A549 treated with Mapracorat at 1 μM for 4 hours (cell line): ENCODE measurements at places on chromosomes 7 and 10. TPM values are rescaled to one million over a fixed set of nuclear protein-coding genes. Genes with fewer than 3 reads are reported as not detected.

TCAF2 gene
- 0.80 to 1.3 TPM (median 1.0 TPM) in 5 replicates for total RNA-seq

CYP2C19 gene
- 0.12 TPM in 1 of 5 replicates, not detected in the others for total RNA-seq

STN1 gene
- 18.1 to 22.4 TPM (median 21.0 TPM) in 5 replicates for total RNA-seq

PLXDC2 gene
- 0.02 to 0.07 TPM (median 0.03 TPM) in 4 of 5 replicates, not detected in the other for total RNA-seq

SYT15B gene
- 2.1 to 4.1 TPM (median 3.2 TPM) in 5 replicates for total RNA-seq

TWIST1 gene
- 1.5 to 4.4 TPM (median 3.9 TPM) in 5 replicates for total RNA-seq

CDHR1 gene
- 0.06 to 0.14 TPM (median 0.08 TPM) in 5 replicates for total RNA-seq

LIPF gene
- total RNA-seq, result not detected in 5 replicates

SEMA3D gene
- 0.08 to 0.10 TPM in 2 of 5 replicates, not detected in the others for total RNA-seq

NPC1L1 gene
- 0.02 to 0.10 TPM (median 0.08 TPM) in 5 replicates for total RNA-seq

ASB10 gene
- not detected in 5 replicates for total RNA-seq

CNNM1 gene
- 20.7 to 28.4 TPM (median 25.0 TPM) in 5 replicates for total RNA-seq

TMEM60 gene
- 23.4 to 27.3 TPM (median 26.6 TPM) in 5 replicates for total RNA-seq

ZNF117 gene
- 0.08 to 0.34 TPM (median 0.23 TPM) in 5 replicates for total RNA-seq

CREB3L2 gene
- total RNA-seq, result 24.7 to 30.1 TPM (median 28.4 TPM) in 5 replicates

KLF14 gene
- total RNA-seq, result 0.08 TPM in 1 of 5 replicates, not detected in the others

TMEM139 gene
- total RNA-seq, result 0.67 to 1.6 TPM (median 1.1 TPM) in 5 replicates

HPSE2 gene
- not detected in 5 replicates for total RNA-seq

LAMB1 gene
- total RNA-seq, result 99.7 to 137 TPM (median 108 TPM) in 5 replicates

ARID5B gene
- 1.6 to 2.3 TPM (median 2.1 TPM) in 5 replicates for total RNA-seq
